ENCODE measurements at places on chromosomes 5 and 9.
A peak's percentile ranks its signal among the peaks of the same experiment; 100 is the strongest.

DNA sequence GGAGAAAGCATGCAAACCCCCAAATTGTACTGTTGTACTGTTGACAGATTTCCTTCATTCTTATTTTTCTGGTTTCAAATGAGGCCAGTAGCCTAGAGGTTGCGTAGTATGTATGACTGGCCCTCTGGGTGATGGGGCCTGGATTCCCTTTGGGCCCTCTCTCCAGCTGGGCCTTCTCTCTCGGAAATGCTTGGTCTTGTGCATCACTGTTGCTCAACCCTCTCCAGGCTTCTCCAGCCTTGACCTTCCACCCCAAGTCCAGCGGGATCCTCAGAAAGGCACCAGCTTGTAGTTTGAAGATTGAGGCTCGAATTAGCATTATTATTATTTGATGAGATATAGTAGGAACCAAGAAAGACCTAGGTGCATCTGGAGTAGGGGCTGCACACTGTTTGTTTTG lies 87.0 kb downstream of the ANGPTL2 start:
- no peak for DNase-seq

DNA sequence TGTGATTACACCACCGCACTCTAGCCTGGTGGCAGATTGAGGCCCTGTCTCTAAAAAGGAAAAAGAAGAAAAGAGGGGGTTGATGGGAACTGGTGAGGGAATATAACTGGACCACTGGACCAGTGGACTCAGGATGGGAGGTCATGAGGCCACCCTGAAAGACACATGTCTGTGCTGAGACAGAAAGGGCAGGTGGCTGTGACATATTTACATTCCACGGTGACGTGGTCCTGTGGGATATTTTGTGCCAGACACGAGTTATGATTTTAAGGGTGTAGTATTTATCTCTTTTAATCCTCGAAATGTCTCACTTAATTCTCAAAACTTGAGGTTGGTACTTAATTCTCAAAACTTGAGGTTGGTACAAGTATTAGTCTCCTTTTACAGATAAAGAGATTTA lies 32.9 kb downstream of the LHX2 start:
- no peak for DNase-seq

DNA sequence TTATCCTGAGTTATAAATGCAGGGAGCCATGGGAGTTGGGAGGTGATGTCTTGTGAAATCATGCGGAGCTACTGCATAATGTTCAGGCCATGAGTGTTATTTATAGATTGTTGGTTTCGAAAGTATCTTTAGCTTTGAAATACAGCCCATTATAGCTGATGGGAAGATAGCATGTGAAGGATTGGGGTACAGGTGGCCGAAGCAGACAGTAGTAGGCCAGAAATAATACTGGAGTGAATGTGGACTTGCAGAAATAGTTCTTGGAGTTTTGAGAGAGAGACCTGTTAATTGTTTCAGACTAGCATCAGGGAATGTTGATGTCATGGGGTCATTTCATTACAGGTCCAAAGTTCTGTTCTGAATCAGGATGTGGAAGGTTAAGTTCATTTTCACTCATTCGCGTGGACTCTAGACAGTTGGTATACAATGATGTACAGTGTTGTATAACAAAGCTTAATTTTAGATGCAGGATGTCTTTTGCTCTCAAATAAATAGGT lies 3.8 kb downstream of the ATP6V1G1 start:
- no peak for DNase-seq

DNA sequence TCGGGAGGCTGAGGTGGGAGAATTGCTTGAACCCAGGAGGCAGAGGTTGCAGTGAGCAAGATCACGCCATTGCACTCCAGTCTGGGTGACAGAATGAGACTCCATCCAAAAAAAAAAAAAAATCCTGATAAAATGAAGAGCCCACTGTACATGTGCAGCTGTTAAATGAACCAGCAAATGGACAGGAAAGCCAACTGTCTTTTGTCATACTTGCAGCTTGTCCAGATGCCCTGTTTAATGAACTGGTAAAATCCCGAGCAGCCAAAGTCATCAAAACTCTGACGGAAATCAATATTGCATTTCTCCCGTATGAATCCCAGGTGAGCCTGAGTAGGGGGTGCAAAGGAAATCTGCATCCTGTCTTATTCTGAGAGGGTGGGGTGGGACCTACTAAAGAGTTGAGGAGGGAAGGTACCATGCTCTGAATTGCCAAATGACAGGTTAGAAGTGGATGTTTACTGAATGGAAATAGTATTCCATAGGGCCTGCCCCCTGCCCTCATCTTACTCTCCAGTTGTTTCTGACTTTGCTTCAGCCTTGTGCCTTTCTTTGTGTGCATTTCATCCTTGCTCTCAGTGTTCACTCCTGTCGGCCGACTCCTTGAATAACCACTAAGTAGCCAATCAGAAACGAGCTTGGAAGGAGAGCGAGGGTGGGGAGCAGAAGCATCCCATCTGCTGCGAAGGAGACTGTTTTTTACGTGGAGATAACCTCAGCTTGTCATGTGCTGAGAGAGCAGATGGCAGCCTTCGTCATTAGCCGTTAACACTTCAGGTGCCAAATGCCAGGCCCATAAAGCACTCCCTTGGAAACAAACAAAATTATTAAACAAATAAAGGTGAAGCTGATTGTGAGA lies 45.7 kb upstream of the CFAP157 start:
- DNase-seq = no peak

- DNase-seq = no peak
Observed at GRCh38 chr5:38533286-38534155, 22.9 kb downstream of the LIFR start.

- DNase-seq = peak; percentile 91
Observed at GRCh38 chr9:89606624-89607311, 2.0 kb downstream of the GADD45G start.

- DNase-seq = peak; percentile 93
Observed at GRCh38 chr9:97632248-97632984, 752 bp downstream of the TSTD2 start.

- DNase-seq = no peak
Observed at GRCh38 chr9:136606687-136607333, 55.9 kb upstream of the EGFL7 start.

DNA sequence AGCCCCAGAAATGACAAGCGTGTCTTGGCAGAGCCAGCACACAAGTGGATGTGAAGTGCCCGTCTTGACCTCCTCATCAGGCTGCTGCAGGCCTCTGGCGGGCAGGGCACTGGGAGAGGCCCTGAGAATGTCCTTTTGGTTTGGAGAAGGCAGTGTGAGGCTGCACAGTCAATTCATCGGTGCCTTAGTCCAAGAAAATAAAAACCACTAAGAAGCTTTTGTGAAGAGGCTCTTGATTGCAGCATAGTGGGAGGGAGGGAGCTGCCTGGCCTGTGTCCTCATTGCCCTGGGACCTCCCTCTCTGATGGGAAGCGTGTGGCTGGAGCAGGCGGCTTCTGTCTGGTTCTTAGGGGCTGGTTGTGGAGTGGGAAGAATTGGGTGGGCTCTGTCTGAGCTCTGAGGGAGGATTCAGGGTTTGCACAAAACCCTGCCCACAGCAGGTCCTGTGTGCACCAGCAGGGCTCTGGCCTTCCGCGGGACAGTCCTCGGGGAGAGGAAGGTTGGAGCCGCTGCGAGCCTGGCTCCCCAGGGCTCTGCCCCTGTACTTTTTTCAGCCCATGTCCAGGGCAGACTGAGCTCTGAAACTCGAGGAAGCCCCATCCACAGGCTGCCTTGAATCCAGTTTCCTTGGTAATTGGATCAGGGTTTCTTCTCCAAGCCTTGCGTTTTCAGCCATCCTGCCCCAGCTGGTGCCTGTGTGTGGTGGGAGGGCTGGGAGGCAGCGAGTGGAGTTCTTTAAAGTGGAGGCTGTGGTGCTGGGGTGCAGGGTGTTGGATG lies 1.1 kb downstream of the HRCT1 start:
- no peak for DNase-seq

DNA sequence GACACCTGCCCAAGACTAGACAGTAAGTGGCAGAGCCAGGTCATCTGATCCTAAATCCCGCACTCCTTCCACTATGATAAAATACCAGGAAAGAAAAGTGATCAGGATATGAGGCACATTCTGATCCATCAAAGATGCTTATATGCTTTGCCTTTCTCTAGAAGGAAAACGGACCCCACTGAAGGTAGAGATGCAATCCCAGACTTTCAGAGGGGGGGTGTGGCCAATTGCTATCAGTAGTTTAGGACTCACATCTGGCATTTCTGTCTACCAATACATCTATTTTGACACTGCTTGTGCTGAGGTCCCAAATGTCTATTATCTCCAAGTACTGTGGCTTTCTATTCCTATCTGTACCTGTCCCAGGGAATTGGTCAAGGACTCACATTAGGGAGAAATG lies 1.7 kb downstream of the TRIM52 start:
- DNase-seq = no peak

DNA sequence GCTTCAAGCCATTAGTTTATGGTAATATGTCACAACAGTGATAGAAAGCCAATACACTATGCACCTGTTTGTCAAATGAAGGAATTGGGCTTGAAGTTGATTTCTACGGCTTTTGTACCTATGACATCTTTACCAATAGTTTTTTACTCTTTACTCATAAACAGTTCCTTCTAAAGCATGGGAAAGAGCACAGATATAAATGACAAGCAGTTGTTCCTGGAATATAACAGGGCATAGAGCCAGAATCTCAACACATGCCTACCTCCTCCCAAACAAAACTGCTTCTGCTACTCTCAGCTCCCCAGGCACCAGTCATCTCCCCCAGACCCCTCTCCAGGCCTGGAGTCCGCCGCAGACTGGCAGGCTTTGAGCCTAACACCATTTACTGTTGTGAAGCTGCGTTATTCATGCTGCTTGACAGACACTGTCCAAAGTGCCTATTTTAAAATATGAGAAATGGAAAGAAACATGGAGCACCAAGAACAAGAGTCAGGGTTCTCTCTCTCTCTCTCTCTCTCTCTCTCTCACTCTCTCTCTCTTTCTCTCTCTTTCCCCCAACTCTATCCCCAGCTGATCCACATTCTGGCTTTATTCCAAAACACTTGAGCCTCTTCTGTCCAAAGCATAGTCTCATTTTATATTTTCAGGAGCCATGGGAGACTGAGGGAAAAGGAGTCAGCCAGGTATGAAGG lies 111.6 kb downstream of the ADRB2 start:
- no peak for DNase-seq

DNA sequence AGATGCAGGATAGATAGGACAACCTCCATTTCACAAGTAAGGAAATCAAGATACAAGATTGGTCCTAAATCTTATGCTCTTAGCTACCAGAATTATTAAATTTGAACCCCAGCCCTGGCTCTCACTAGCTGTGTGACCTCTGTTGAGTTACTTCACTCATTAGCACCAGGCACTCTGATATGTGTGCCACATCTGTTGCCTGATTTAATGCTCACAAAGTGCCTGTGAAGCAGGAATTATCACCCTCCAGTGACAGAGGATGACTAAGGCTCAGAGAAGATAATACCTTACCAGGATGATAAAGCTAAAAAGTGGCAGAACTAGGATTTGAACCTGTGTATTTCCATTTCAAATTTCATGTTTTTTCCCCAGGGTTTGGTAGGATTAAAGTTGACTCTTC lies 110.0 kb downstream of the PLPPR1 start:
- DNase-seq = no peak

DNA sequence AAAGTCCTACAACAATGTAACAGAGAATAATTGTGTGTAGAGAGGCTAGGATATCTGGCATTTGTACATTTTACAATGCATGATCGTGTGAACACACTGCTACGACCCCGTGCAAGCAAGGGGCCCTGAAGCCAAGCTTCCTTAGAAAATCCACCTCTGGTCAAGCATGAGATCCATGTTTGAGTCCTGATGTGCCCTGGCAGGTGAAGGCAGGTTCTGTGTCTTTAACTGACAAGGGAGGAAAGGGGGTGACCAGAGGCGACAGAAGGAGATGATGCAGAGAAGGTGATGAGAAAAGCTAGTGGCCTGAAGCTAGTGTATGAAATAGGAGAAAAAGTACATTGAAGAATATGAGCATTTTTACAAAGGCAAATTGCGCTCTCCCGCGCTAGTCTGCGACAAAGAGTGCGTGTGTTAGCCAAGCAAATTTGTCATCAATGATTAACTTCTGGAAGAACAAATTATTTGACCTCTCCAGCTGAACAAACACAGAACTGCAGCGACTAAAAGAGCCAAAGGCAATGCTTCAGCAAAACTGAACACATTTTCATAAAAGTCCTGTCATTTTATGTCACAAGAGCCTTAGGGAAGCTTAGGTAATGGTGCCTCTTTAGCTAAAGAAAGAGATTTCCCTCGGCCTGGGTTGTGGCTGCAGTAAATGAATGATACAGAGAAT lies 101.7 kb upstream of the DAPK1 start:
- DNase-seq = no peak

DNA sequence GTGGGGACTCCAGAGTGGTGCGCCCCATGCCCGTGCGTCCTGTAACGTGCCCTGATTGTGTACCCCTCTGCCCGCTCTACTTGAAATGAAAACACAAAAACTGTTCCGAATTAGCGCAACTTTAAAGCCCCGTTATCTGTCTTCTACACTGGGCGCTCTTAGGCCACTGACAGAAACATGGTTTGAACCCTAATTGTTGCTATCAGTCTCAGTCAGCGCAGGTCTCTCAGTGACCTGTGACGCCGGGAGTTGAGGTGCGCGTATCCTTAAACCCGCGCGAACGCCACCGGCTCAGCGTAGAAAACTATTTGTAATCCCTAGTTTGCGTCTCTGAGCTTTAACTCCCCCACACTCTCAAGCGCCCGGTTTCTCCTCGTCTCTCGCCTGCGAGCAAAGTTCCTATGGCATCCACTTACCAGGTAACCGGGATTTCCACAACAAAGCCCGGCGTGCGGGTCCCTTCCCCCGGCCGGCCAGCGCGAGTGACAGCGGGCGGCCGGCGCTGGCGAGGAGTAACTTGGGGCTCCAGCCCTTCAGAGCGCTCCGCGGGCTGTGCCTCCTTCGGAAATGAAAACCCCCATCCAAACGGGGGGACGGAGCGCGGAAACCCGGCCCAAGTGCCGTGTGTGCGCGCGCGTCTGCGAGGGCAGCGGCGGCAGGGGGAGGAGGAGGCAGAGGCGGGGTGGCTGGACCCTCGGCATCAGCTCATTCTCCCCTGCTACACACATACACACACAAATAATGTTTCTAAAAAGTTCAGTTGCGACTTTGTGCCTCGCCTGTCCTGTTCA lies 668 bp downstream of the GLIS3 start:
- no peak for DNase-seq

DNA sequence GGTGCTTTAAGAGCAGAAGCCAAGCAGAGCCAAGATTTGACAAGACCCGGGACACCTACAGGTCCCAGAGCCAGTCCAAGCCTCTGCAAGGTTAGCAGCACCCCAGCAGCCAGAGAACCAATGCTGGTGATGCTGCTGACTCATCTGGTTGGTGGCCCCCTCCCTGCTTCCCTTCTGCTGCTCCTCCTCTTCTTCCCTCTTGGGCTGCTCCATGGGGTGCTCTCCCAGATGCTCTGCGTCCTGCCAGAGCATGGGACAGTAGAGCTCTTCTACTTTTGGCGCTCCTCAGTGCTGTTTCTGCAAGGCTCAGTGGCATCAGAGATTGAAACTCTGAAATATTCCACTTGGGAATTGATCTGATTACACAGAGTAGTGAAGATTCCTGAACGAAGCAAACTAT lies 76.1 kb upstream of the SAP30L start:
- peak; percentile 41 for DNase-seq
